ENCODE measurements at places on chromosomes 3 and 15.

DNA sequence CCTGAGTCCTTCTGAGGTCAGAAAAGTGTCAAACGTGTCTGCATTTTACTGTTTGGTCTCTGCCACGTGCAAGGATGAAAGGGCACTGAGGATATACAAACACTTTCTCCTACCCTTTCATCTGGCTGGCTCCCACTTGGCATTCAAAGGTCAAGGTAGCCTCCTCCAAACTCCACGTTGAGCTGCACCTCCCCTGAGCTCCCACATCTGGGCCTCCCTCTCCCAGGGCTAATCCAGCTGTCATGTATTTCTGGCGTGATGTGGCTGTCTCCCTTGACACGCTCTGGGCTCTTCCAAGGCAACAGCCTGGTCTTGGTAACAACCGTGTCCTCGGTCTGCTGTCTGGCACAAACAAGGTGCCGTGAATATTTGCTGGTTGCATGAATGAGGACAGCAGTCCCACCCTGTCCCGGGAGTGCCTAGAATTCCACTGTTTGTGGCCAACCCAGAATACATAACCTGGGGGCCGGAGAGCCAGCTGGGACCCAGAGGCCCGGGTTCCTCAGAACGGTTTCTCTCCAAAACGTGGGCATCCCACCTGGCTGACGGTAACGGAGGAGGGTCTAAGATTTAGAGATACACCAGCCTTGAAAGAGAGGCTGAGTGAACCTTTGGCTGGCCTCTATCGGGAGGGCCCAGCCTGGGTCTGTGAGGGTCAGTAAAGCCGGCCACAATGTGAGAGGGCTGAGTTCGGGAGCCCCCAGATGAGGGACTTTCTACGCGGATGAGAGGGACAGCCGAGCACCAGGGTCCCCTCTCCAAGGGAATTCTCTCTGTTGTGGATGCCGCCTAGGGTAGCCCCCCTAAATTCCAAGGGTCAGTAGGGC, 767 bp downstream of the GLT8D1 start:
- no peak for DNase-seq

GRCh38 chr3:123767009-123767372, 117.1 kb downstream of the MYLK start:
- DNase-seq = no peak

- no peak for DNase-seq
Observed at GRCh38 chr15:73293773-73294172, 75.0 kb downstream of the HCN4 start.

GRCh38 chr3:175605851-175606250, 746.7 kb downstream of the NAALADL2 start:
- DNase-seq = no peak

GRCh38 chr3:46068501-46068900, 41.2 kb upstream of the XCR1 start:
- no peak for DNase-seq

DNA sequence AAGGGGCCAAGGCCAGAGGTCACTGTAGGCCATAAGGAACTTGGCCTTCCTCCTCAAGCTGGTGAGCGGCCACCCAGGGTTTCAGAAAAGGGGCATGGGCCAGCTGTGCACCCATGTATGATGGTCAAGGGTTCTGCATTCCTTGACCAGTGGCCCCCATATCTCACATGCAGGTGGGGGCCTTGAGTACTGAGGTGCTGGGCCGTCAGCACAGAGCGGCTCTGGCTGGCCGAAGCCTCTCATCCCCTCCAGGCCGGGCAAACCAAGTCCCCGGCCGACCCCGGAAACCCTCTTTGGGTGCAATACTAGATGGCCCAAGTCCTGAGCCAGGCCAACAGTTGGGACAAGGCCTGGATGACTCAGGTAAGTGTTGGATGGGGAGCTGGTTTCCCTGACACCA, 9.5 kb downstream of the ALG3 start:
- DNase-seq = no peak

DNA sequence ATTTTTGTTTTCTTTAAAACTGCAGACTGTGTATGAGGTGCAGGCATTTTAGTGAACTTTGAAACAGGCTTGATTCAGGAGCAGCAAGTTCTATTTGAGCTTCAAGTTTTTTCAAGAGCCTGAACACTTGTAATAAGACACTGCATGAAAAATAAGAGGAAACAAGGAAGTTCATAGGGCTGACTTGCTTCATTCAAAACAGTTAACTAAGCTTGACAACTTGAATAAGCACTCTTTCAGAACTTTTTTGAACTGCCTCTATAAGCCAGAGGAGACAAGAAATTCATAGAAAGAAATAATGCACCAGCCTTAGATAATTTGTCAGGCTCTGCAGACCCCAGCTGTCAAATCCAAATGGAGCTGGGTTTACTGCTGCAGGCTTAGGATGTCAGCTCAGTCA, 130.2 kb downstream of the SSR3 start:
- DNase-seq = no peak

- no peak for DNase-seq
Observed at GRCh38 chr3:143122608-143123352, 3.2 kb downstream of the CHST2 start.

DNA sequence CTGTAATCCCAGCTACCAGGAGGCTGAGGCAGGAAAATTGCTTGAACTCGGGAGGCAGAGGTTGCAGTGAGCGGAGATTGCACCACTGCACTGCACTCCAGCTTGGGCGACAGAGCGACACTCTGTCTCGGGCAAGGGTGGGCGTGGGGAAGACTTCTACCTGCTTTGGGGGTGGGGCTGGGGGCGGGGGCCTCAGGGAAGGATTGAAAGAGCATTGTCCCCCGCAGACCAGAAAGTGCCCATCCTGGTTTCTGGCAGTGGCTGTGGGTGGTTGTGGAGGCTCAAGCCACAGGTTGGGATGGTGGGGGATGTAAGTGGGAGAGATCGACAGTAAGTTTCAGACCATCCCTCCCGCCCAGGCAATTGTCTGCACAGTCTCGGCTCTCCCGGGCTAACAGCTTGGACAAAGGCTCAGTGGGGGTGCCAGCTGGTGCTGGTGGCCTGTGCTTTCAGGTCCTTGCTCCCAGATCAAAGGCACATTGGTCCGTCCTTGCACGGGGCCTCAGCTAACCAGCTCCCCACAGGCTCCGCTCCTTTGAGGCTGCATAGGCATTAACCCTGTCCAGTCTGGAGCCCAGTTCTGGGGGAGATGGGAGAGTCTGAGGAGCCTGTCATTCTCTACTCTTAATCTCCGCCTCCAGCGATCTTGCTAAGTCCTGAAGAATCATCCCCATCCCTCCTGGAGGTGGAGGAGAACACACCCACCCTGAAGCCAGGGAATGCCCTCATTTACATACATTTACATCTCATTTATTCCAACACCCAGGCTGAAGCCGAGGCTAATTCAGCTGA, 8.6 kb downstream of the SCN5A start:
- DNase-seq = no peak

- DNase-seq = no peak
Observed at GRCh38 chr3:98962951-98963350, 61.5 kb upstream of the DCBLD2 start.

- DNase-seq = no peak
Observed at GRCh38 chr3:3631114-3631513, 168.1 kb upstream of the LRRN1 start.

DNA sequence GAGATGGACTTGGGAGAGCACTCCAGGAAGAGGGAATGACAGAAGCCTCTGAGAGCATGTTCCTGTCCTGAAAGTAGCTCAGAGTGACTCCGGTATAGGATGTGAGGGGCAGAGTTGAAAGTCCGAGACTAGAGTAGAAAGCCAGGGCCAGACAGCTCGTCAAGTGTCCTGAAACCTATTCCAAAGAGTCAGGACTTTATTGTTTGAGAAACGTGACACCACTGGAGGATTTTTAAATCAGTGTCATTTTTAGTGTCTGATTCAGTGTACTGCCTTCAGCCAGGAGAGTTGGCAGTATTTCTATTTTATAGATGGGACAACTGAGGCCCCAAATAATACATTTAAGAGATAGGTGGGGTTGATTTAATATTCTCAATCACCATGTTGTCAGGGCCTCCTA, 1.6 kb upstream of the RBMS3 start:
- DNase-seq = no peak

DNA sequence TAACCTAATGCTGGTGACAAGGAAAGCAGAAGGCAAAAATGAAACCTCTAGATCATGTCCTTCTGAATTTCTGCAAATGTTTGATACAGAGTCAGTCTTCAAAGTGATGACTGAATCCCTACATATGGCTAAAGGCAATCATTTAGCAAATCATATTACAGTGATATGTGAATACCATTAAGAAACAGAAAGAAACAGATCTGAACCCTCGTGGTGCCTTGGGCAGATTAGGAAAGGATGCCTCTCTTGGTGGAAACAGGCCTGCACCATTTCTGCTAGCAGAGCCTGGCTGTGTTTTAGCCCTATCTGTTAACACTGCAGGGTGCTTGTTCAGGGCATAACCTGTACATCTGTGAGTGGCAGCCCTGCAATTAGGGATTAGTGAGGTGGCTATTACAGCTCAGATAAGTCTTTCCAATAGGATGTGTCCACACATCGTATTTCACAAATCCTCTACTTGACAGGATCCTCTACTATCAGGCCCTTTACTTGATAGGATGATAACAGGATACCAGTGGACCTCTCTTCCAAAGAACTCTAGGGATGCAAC, 12.1 kb downstream of the SEC22C start:
- no peak for DNase-seq

- no peak for DNase-seq
Observed at GRCh38 chr3:64082961-64083541, 59.8 kb upstream of the PSMD6 start.

- DNase-seq = no peak
Observed at GRCh38 chr3:183378951-183379350, 49.5 kb downstream of the MCF2L2 start.

DNA sequence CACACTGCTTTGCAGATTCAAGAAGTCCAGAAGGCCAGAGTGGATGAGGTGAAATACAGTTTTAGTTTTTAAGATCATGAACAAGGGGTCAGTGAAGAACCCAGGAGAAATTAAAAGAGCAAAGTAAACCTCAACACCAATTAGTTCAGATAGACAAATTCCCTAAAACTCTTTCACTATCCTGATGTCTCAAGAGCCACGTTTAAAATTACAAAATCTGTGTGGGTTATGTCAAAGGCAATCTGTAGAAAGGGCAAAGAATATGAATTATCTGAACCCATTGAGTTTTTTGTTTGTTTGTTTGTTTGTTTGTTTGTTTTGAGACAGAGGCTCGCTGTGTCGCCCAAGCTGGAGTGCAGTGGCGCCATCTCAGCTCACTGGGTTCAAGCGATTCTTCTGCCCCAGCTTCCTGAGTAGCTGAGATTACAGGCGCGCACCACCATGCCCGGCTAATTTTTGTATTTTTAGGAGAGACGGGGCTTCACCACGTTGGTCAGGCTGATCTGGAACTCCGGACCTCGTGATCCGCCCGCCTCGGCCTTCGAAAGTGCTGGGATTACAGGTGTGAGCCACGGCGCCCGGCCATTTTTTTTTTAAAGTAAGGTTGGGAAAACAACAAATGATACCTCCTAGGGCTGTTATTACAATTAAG, 32.1 kb upstream of the ST3GAL6 start:
- no peak for DNase-seq

DNA sequence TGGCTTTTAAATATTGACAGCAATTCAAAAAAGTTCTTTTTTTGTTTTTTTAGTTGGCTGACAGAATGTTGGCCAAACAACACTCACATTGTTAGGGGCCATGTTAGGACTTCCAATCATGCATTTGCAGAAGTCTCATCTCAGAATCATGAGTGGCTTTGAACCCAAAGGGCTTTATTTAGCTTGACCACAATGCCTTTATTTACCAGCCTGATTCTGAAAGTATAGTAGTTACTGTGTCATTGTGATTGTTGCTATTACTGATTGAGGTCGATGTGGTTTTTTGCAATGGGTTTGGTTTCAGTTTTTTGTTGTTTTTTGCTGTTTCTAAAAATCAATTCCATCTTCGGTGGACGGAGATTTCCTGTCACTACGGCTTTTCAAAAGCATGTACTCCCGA, 7.2 kb downstream of the GLDN start:
- DNase-seq = no peak

DNA sequence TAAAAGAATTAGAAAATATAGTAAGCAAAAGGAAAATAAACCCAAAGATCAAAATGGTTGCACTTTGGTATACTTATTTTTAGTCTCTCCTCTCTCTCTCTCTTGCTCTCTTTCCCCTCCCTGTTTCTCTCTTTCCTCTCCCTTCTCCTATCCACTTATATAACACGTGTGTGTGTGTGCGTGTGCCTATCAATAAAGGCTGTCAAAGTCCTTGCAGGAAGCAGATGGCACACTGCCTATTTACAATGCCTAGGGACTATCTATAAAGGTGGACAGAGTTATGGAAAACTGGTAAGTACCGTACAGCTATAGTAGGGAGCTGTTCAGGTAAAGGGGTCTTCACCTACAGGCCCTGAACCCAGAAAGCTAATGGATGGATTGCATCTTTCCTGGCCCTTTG, 161.6 kb downstream of the SQOR start:
- no peak for DNase-seq

DNA sequence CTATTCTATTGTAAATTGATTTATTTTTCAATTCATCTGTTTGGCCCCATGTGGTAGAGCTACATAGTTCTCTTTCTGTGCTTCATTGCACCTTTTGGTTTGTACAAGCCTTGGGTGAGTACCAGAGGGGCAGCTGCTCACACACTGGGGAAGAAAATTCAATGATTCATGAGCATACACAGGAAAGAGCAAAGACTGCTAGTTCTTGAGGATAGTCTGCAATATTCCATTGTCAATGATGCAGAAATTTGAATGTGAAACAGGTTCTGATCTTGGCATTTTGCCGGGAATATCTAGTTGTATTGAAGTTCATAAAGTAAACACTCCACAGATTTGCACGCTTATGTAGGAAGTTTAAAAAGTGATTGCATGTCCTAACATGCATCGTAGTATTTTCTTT, 304.6 kb downstream of the NAALADL2 start:
- no peak for DNase-seq

- no peak for DNase-seq
Observed at GRCh38 chr3:36221975-36222374, 158.3 kb upstream of the STAC start.

- DNase-seq = no peak
Observed at GRCh38 chr15:41927536-41927935, 33.7 kb upstream of the SPTBN5 start.

- no peak for DNase-seq
Observed at GRCh38 chr3:167728176-167728575, 6.5 kb downstream of the PDCD10 start.

DNA sequence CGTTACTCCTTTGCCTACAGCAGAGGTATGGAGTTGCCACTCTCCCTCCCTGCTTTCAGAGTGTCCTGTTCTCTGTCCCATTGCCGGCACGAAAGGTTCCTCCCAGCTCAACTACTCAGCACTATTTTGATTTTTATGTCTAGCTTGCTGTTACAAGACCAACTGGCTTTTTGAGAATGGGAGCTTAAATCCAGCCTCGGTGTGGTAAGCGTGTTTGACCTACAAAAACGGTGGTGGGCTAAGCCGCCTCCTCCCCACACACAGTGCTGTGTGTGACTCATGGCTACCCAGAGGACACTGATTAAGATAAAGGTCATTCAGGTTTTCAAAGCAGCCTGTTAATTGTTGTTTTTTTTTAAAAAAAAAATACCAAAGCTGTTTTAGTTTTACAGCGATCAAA, 64.5 kb downstream of the LRTM1 start:
- no peak for DNase-seq

GRCh38 chr15:52308446-52309153, 13.0 kb upstream of the MYO5C start:
- no peak for DNase-seq

- peak; percentile 70 for DNase-seq
Observed at GRCh38 chr15:39465843-39466749, 114.8 kb upstream of the THBS1 start.

- DNase-seq = no peak
Observed at GRCh38 chr3:7621046-7621630, 760.2 kb downstream of the GRM7 start.

GRCh38 chr15:101189409-101190091, 62.3 kb downstream of the CHSY1 start:
- no peak for DNase-seq

All from sciatic nerve (tissue), 2 donors.